ENCODE measurements at places on chromosomes 1 and 21.
A peak's percentile ranks its signal among the peaks of the same experiment; 100 is the strongest.

DNA sequence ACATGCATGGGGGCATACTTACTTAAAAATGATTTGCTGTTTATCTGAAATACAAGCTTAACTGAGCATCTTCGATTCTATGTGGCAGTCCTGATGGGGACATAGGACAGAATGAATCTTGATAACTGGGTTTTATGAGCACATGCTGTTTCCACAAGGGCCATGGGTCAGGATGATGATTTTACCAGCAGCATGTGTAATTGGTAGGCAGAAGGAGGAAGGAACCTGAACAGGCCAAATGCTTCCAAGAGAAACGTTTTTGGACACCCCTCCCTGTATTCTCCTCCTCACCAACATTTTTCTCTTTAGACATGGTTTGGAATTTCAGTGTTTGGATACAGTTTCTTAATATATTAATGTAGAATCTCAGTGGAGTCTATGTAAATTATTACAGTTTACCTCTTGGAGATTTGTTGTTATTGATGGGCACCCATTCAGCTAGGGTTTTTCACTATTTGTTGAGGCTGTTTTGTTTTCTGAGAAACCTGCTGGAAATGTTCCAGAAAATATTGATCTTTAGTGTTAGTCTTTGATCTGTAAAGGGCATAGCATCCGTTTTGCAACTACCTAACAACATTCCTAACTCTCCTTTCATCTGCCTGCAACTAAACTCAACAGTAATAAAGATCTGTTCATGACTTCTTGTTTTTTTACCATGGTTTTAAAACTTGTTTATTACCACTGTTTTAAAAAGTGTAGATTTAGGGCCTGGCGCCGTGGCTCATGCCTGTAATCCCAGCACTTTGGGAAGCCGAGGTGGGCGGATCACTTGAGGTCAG, 42.0 kb downstream of the TBCE start:
- no peak for DNase-seq

DNA sequence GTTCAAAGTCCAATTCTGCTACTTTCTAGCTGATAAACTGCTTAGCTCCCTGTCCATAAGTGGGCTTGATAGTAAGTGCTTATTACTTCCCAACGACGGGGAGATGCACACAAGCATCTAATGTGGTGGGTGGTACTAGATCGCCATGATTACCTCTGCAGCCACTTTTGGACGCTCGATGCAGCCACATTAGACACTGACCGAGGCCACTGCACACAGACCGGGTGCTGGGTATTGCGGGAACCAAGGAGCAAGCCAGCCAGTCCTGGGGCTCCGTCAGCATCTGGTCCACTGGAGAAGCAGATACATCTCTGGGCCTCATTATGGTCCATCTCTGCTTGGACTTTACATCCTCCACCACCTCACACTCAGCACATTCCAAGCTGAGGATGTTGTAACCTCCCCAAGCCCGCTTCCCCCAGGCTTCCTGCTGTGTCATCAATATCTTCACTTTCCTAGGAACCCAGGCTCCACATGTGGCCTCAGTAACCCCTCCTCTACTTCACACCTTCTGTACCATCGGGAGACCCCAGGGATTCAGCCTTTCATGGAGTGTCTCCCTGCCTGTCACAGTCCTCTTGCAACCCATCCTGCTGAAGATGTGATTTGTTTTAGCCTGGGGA, 48.2 kb downstream of the RHOU start:
- DNase-seq, result no peak

GRCh38 chr21:44994047-44994694, 54.3 kb downstream of the SLX9 start:
- DNase-seq, result no peak

DNA sequence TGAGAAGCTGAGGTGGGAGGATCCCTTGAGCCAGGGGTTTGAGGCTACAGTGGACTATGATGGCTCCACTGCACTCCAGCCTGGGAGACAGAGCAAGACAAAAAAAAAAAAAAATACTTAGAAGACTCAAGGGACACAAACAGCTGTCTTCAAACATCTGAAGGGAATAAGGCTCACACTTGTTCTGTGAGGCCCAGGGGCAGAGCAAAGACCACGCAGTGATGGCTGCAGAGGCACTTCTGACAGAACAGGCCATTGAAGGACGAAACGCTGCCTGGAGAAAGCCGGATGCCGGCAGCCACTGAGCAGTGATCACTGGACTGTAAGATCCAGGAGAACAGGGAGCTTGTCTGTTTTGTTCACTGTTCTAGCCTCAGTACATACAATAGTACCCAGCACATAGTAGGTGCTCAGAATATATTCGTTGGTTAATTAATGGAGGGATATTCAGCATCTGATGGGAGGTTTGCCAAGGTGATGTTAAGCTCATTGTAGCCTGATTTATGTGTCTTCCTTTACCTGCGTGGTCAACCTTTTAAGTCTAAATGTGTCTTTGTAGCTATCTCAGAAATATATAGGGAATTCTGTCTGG, 12.1 kb upstream of the NDC1 start:
- no peak for DNase-seq

- DNase-seq, result no peak
Observed at GRCh38 chr1:221165839-221166500, 286.7 kb downstream of the HLX start.

DNA sequence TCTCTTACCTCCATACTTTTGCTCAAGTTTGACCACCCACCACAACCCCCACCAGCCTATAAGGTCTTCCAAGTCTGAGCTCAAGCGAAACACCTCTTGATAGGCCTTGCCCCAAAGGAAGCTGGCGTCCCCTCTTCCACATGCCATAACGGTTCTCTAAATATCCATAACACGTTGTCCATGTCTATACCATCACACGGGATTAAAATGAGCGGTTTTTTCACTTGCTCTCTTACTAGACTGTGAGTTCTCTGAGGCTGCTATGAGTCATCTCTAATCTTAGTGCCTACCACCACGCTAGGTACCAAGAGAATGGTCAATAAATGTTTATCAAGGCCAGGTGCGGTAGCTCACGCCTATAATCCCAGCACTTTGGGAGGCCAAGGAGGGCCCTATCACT, 41.0 kb downstream of the WASF2 start:
- no peak for DNase-seq

DNA sequence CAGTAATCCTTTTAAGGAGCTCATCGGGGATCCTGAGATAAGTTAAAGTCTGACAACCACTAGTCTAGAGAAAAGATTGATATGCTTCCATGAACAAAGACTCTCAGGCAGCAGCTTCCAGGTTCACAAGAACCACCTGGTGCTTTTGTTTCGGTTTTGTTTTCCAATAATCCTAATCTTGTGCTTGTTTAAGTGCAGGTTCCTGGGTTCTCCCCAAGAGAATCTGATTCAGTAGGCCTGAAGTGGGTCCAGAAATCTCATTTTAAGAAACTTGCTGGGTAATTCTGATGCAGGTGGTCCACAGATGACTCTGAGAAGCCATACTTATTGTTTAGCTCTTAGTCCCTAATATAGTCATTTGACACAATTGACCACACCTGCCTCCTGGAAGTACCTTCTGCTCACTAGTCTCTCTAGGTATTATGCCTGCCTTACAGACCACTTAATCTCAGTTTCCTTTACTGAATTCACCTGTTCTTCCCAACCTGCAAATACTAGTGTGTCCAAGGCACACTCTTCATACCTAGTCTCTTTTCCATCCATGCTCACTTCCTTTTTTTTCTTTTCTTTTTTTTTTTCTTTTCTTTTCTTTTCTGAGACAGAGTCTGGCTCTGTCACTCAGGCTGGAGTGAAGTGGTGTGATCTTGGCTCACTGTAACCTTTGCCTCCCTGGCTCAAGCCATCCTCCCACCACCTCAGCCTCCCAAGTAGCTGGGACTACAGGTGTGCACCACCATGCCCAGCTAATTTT, 20.5 kb upstream of the FRRS1 start:
- no peak for DNase-seq

GRCh38 chr1:117569856-117570255, 36.0 kb upstream of the TENT5C start:
- DNase-seq, result no peak

GRCh38 chr1:94332516-94332915, 85.7 kb upstream of the ABCD3 start:
- DNase-seq, result no peak

DNA sequence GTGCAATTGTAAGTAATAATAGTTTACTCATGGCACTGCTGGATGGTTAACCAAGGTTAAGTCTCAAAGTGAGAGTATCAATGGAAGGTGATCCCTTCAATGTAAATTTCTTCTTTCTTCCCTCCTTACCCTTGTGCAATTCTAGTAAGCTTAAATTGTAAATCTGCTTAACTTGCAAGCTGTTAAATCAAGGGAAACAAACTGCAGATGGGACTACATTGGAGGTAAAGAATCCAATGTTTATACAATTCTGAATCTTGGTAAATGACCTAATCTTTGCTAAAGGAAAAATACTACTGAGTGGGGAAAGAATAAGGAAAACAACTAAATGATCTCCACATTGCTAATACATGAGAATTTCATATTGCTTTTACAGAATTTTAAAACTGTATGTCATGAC, 6.7 kb upstream of the CD55 start:
- DNase-seq, result no peak

DNA sequence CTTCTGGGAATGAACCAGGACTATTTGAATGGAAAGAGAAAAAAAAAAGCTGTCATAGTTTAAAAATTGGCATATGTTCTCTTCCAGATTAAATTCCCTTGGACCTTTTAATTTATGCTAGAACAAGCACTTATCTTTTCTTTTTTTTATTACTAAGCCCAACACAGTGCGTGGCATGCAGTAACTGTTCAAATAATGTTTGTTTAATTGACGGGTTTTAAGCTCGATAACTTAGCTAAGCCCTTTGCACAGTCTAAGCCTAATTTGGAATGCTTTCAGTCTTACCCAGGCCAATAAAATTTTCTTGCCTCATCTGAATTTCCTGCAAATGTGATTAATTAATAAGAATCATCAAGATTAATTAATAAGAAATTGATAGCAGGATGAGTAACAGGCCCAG, 39.3 kb upstream of the EDEM3 start:
- no peak for DNase-seq

- no peak for DNase-seq
Observed at GRCh38 chr21:16554503-16554902, 824.7 kb downstream of the USP25 start.

DNA sequence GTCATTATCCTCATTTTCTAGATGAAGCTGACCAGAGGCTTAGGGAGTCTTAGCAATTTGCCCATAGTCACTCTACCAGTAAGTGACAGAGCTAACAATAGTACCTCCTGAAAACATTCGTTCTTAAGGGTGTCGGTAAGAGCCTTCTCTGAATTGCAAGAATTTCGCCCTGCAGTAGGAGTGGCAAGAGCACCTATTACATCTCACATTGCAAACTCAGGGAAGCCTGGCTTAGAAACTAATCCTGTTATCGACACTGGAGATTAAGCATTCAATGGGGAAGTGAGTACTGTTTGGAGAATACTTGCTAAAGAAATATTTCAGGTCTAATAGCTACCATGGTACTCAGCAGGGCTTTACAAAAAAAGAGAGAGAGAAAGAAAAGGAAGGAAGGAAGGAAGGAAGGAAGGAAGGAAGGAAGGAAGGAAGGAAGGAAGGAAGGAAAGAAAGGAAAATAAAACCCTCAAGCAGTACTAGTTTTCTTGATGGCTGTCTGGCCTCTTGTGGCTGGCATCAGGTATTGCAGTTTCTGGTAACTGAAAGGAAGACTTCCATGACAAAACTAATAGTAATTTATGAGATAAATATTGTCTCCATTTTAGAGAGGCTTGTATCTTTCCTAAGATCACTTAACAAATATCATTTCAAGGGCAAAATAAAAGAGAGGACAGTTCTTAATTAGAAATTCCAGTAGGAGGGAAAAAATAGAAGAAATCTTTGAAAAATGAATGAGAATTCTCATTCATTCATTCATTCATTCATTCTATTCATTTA, 10.4 kb downstream of the C1orf226 start:
- DNase-seq, result peak; percentile 68

DNA sequence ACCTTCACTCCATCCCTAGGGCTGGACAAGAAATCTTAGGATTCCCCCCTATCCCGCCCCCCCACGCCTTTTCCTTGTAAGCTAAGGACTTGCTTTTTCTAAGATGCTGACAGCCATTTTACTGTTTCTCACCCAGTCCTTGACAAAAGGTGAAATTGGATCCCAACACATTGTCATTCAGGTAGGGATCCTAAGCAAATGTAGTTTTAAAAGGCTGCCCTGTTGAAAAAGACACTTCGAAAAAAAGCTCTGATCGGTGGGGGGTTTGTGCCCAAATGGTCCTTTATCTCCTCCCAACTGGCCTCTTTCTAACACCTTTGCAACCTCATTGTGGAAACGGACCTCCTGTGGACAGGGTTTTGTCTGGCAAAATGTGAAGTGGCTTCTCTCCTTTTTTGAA, 2.9 kb downstream of the CACHD1 start:
- DNase-seq, result no peak

GRCh38 chr1:3599286-3599811, 12.0 kb downstream of the MEGF6 start:
- DNase-seq, result no peak

- DNase-seq, result peak; percentile 76
Observed at GRCh38 chr1:42136466-42136865, 16.7 kb upstream of the GUCA2B start.

GRCh38 chr1:200432586-200432985, 22.8 kb upstream of the ZNF281 start:
- no peak for DNase-seq

DNA sequence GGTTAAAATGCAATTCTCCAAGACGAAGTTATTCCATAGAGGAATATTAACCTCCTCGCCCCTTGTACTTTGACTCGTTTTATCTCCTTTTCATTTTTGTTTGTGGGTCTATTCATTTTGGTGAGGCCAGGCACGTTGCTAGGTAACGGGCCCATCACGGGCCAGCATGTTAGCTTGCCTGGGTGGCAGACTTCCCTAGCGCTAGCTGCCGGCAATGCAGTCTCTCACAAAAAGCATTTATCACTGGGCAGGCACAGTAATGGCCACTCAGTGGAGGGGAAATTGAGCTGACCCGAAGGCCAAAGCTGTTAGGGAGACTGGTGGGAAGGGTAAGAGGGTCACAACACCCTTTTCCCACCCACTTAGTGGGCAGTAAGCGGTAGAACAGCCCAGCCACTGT, 234.4 kb upstream of the FOXD3 start:
- no peak for DNase-seq

GRCh38 chr1:210654176-210654981, 325.7 kb downstream of the HHAT start:
- DNase-seq, result no peak

DNA sequence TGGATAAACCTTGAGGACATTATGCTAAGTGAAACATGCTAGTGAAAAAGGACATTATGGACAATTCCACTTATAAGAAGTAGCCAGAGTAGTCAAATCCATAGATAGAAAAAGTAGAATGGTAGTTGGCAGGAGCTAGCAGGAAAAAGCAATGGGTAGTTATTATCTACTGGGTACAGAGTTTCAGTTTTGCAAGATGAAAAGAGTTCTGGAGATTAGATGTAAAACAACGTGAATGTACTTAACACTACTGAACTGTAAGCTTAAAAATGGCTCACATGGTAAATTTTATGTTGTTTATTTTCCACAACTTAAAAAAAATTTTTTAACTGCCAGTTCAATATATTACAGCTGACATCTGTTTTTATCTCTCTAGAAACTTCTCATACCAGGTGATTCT, 19.4 kb downstream of the JAK1 start:
- DNase-seq, result no peak

GRCh38 chr1:219352961-219353651, 179.4 kb downstream of the LYPLAL1 start:
- DNase-seq, result peak; percentile 9
